ENCODE measurements at places on chromosomes 3 and 15.
A peak's percentile ranks its signal among the peaks of the same experiment; 100 is the strongest.

GRCh38 chr3:117761703-117762620, 1052.4 kb downstream of the TUSC7 start:
- DNase-seq = no peak

DNA sequence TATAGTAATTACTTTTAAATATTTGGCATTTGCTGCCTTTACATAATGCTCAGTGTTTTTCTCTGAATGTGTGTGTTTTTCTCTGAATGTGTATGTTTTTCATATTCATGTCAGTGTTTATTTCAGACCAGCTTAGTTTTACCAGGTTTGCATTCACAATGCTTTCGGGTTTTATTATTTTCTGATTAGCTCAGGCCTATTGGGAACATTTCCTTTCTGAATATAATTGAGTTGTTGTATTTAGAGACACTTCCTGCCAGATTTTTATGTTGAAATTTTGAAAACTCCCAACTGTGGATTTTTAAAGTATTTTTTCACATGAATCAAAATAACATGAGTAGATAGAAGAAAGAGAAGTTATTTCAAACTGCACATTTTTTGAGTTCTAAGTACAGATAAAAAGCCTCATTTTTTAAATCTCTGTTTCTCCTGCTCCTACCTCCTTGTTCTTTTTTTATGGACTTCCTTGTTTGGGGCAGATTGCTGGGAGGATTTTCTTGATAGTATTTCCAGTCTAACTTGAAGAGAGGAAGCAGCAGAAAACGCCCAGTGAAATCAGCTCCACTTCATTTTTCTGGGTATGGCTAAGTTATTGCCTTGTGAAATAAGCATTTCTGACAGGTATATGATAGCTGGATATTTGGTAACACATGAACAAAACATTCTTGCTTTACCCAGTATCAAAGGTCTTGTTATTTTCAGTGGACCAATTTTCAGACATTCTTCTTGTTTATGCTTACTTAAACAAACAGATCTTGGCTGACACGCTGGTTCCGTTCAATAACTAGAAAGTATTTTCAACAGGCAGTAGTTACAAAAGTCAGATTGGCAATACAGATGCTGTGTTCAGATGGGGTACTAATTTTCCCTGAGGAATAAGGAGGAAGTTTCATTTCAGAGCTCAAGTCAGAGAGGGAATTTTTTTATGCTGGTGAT, 70.7 kb downstream of the RIOX2 start:
- DNase-seq = no peak

DNA sequence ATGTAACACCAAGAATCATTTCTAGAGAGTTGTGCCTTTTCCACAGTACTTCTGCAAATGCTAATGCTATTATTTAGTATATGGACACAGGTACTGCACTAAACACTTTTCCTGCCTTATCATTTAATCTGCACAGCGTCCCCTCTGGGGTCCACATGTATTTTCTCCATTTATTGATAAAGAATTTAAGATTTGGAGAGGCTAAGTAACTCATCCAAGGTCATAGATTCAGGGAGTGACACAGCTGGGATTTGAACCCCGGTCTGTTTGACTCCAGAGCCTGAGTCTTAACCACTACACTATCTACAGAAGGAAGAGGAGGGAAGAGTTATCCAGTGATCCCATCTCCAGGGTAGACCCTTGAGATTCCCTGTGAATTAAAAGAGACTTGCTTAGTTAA, 24.9 kb upstream of the TPRG1 start:
- no peak for DNase-seq

DNA sequence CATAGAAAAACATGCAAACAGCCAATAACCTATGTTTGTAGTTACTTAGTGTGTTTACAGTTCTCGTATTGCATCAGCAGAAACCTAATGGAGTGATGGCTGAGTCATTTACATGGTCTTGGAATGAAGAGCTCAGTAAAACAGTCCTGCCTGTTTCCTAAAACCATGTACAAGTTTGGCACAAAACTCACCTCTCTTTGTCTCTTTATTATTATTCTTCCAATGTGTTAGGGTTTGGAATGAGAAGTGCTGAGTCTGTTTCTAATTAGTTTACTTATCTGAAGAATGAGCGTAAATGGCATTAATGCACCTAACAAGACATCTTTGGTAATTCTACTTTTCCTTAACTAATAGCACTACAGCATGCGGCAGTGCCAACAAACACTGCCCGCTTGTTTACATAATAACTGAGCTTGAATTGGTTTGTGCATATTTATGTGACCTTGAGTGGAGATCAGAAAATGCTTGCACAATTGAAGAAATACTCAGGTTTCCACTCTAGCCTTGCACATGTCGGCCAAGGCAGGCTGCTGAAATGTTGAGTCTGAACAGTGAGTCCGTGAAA, 385.4 kb upstream of the SEMA6D start:
- DNase-seq = peak; percentile 24

GRCh38 chr3:49270156-49270500, 6.9 kb downstream of the C3orf62 start:
- DNase-seq = no peak

- DNase-seq = peak; percentile 9
These were observed at the start of gene MAPKAPK3 for GRCh38 chr3:50617096-50617791. Gene MAPKAPK3, plus strand, starts transcription at chr3:50617151. Its CDS starts 415 bp downstream, at chr3:50617566.

DNA sequence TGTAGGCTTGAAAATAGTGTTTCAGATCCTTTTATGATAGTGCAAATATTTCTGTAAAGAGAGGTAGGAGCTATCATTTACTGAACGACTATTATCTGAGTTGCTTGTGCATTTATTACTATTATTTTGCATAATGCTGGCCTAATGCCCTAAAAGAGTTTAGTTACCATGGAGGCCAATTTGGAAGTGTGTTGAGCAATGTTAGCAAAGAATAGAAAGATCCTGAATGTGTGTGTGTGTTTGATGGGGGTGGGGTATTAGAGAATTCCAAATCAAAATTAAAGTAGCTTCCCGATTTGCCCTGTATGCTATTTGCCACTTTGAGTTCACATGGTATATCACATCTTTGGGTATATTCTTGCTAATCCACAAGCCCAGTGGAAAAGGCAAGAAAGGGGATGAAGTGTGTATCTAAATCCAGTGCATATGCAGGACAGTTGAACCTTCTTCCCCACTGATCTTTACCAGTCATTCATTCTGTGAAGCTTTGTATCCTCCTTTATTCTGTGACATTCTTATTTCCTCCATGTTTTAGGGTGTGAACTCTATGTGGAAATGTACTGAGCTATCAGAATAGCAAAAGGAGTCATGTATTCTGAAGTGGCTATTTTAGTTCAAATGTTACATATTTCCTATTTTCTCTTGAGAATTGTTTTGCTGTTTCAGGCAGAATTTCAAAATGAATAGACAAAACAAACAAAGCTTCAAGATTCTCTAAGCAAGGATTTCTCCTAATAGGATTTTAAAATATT, 45.7 kb upstream of the PLSCR5 start:
- peak; percentile 5 for DNase-seq

GRCh38 chr3:123664753-123665152, 79.9 kb upstream of the HACD2 start:
- peak; percentile 57 for DNase-seq

DNA sequence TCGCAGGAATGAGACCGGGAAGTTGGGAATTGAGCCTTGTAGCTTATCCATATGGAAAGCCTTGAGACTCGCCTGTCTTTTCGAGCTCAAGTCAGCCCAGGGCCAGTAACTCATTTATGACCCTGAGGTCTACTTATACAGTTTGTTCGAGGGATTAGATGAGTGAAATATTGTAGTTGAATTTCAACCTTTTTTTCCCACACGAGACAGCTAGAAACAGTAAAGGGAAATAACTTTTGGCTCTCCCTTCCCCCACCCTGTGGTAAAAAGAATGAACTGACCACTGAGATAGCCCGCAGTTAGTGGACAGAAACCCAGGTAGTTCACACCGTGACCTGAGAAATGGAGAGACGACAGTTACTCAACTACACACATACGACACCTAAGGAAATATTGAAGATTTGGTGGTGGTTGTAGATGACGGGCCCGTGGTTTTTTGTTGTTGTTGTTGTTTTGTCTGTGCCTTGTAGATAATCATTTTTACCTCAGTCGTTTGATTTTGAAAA, 841 bp downstream of the EIF3J start:
- DNase-seq = no peak

GRCh38 chr3:158847452-158847821, 45.6 kb downstream of the MFSD1 start:
- no peak for DNase-seq

DNA sequence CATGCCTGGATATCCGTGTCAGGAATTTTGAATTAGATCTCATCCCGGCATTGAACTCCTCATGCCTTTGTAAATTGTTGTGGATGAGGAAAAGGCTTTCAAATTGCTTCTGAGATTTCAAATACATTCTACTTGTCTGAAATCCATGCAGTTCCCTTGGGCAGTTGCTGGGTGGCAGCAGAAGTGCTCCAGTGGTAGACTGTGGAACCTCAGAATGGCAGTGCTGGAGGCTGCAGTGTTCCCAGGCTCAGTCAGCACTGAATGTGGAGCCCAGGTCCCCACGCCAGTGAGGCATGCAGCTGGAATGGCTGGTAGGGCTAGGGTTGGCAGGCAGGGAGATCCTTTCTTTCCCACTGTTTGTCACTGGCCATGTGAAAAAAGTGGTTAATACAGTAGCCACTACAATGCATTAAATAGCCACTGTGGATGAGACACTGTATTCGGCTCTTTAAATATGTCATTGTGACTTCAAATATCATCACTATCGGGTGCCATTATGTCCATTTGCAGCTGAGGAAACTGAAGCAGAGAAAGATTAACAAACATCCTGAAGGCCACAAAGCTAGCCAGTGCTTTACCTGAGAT, 98.6 kb downstream of the TPRG1 start:
- peak; percentile 89 for DNase-seq

DNA sequence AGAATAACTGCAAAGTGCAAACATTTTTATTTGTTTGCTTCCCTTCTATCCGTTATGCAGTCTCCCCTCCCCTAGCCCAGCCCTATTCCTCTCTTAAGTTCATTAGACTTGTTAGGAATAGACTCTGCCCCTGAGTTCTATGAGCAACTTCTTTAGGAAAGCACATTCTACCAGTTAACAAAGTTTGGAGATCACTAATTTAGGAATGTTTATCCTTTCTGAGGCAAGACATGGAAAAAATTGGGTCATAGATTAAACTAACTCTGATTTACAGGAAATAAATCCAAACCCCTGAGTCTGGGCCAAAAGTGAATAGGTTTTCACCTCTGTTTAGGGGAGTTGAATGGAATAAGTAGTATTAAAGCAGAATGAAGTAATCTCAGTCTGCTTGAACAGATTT, 34.4 kb downstream of the C3orf80 start:
- peak; percentile 6 for DNase-seq

DNA sequence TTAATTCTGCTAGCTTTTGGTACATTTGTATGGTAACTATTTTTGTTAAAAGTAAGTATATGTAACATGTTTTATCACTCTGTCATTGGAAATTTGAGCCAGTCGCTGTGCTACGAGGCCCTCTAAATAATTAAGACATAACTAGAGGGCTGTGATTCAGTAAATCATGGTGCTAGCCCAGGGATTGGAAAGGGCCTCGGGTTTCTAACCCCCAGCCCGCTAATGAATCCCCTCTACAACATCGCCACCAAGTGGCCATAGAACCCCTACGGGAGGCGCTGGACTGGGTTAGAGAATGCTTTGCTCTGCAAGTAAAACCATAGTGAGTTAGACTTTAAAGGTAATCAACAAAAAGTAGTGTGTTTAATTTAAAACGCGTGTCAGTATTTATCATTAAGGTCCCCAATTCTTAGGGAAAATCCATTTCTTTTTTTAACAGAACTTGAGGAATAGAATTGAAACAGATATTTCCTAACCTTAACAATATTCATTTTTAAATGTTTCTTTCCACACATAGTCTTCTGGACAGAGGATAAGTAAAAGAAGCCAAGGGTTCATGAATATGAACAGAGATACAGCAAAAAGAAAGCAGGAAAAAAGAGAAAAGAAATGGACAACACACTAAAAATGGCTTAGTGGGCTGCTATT, 744.7 kb downstream of the EPHA3 start:
- DNase-seq = peak; percentile 33

- no peak for DNase-seq
These were observed 19.4 kb upstream of the ADAMTS7 start for GRCh38 chr15:78830514-78831228.

- DNase-seq = no peak
These were observed 10.8 kb downstream of the MINAR1 start for GRCh38 chr15:79442911-79443310.

DNA sequence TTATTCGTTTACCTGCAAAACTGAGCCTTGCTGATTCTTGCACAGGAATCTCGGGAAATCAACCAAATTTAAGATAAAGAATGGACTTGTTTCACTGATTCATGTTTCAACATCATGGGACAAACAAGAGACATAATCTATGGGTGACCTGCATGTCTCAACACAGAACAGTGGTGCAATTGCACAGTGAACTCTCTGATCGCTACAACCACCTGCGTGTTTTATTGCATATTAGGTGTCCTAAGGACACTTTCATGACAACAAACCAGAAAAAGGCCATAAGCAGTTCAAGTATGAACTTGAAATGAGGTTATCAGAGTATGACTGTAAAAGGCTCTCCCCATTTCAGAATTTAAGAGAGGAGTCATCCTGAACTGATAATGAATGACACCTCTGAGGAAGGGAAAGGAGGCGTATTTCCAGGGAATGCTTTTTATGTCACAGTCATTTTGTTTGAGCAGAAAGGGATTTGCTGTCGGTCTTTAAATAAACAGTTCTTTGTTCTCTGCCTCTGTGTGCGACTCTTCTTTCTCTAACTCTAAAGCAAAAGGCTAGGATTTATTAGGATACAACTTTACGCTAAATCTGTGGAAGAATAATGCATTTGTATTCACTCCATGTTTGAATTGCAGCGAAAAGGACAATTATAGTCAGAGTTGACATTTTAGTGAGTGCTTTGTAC, 167.2 kb downstream of the RBMS3 start:
- no peak for DNase-seq

GRCh38 chr3:124615896-124616543, 114.2 kb upstream of the UMPS start:
- DNase-seq = no peak

DNA sequence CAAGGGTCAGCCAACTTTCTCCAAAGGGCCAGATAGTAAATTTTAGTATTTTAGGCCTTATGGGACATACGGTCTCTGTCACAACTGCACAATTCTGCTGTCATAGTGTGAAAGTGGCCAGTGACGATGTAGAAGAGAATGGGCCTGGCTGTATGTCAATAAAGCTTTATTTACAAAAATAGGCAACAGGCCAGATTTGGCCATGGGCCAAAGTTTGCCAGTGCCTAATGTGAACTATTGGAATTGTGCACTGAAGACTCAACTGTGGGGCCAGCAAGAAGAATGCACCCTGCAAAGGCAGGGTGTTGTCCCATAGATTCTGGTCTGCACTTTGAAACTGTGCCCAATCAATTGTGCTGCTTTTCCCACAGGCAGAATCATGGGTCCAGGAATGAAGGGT, 69.4 kb upstream of the PRR23E start:
- DNase-seq = no peak

Measured in fibroblast of skin of back (primary cell).